ENCODE measurements at places on chromosomes 12 and 14.

GRCh38 chr12:88153959-88154358, 11.9 kb downstream of the TMTC3 start:
- DNase-seq: no peak

GRCh38 chr12:81809829-81810595, 50.9 kb upstream of the PPFIA2 start:
- no peak for DNase-seq

GRCh38 chr14:74913986-74914573, 9.0 kb downstream of the RPS6KL1 start:
- peak; percentile 86 for DNase-seq

GRCh38 chr14:80383223-80383622, 171.9 kb upstream of the DIO2 start:
- no peak for DNase-seq

DNA sequence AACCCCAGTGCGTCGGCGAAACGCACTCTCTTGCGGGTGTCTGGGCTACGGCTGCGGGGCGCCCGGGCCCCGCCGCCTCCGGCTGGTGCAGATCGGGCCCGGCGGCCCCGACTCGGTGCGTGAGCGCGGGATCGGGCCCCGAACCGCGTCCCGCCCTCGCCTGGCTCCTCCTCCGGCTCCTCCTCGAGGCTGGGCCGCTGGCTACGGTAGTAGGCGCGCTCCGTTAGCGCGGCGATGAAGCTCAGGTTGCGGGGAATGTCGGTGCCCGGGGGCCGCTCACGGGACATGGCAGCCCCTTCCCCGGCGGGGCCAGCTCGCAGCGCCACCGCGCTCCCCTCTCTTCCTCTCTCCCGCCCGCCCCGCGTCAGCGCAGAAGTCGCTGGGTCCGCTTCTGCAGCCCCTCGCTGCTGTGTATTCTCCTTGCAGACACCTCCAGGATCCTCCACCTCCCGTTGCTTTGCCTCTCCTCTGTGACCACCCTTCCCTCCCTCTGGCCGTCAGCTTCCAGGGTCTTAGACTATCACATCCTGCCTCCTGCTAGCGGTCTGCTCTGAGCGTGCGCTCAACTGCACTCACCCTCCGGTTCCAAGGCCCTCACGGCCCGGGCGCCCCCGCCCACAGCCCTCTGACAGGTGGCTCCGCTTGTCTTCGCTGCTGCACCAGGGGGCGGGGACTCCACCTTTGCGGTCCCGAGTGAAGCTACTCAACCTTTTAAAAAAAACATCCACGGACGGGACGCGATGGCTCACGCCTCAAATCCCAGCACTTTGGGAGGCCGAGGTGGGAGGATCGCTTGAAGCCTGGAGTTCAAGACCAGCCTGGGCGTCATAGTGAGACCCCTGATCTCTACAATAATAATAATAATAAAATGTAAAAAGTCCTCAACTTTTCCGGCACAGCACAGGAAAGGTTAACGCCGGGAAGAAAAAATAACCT, at the start of gene PPP1R3E:
Gene PPP1R3E (minus strand): TSS at position 570 of the 936 bp plus-strand sequence. CDS start 283 bp downstream, at position 287.
- no peak for DNase-seq

DNA sequence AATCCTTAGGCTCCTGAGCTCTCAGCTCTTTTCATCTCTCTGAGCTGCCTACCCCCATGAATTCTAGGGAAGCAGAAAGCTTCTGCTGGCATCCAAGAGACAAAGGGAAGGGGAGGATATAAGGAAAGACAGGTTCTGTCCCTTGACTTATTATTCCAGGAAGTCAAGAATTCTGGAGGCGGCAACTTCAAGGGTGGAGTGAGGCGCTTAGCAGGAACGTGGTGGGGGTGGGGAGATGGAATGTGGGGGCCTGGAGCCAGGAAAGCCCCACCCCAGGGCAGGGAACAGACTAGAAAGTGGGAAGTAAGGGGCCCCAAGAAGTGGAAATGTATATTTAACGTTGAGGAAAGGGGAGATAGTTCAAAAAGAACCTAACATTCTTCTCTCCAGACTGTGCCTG, 1.4 kb downstream of the CALCOCO1 start:
- no peak for DNase-seq

GRCh38 chr12:3328081-3328480, 162.9 kb upstream of the PRMT8 start:
- DNase-seq: no peak

GRCh38 chr12:116325336-116325664, 47.8 kb upstream of the MED13L start:
- DNase-seq: no peak

Data from 8988T (cell line).